ENCODE measurements at places on chromosomes 2 and 18. TPM values are rescaled to one million over a fixed set of nuclear protein-coding genes. Genes with fewer than 3 reads are reported as not detected.

The RGPD4 gene
- not detected for total RNA-seq

The NRBP1 gene
- total RNA-seq: 117 TPM

The FEZ2 gene
- total RNA-seq: 78.5 TPM

The BBS5 gene
- total RNA-seq: 5.5 TPM

The CAPN14 gene
- 0.15 TPM for total RNA-seq

The CYS1 gene
- 1.1 TPM for total RNA-seq

The CNGA3 gene
- not detected for total RNA-seq

The SP5 gene
- total RNA-seq: not detected

The PKDCC gene
- total RNA-seq: 4.0 TPM

The SEMA4C gene
- total RNA-seq: 15.2 TPM

The HNRNPA3 gene
- total RNA-seq: 45.2 TPM

The DHRS9 gene
- not detected for total RNA-seq

The GAL3ST2 gene
- not detected for total RNA-seq

The SRD5A2 gene
- not detected for total RNA-seq

The EFHD1 gene
- total RNA-seq: 1.9 TPM

The MC2R gene
- not detected for total RNA-seq

The LIMS3 gene
- total RNA-seq: 35.2 TPM

The MSTN gene
- not detected for total RNA-seq

The IGFBP5 gene
- 23.4 TPM for total RNA-seq

The RMDN2 gene
- total RNA-seq: 8.3 TPM

The NOSTRIN gene
- 20.1 TPM for total RNA-seq

The TGFA gene
- total RNA-seq: 0.93 TPM

The RGPD3 gene
- total RNA-seq: 0.05 TPM

The MAT2A gene
- total RNA-seq: 89.9 TPM

The ASAP2 gene
- total RNA-seq: 71.6 TPM

The LIMS4 gene
- total RNA-seq: 102 TPM

The BMP10 gene
- not detected for total RNA-seq

The GCG gene
- total RNA-seq: not detected

The LYPD6B gene
- 1.3 TPM for total RNA-seq

The MDH1B gene
- 0.12 TPM for total RNA-seq

The USP14 gene
- 37.2 TPM for total RNA-seq

The RNF125 gene
- 1.6 TPM for total RNA-seq

The CPS1 gene
- 0.53 TPM for total RNA-seq

The MC4R gene
- not detected for total RNA-seq

The EMILIN1 gene
- total RNA-seq: 7.3 TPM

The DPP4 gene
- 3.8 TPM for total RNA-seq

The C2orf66 gene
- 1.1 TPM for total RNA-seq

The ALPG gene
- not detected for total RNA-seq

The ZNF516 gene
- total RNA-seq: 26.8 TPM

The MALT1 gene
- total RNA-seq: 11.0 TPM

The C1QL2 gene
- not detected for total RNA-seq

The FAM237A gene
- total RNA-seq: not detected

The TMEM247 gene
- total RNA-seq: not detected

The MRPS9 gene
- 16.0 TPM for total RNA-seq

The NR4A2 gene
- 0.58 TPM for total RNA-seq

The NAT8 gene
- total RNA-seq: not detected

The CD207 gene
- not detected for total RNA-seq

The TNFRSF11A gene
- 1.4 TPM for total RNA-seq

The MAL gene
- 3.1 TPM for total RNA-seq

The TYMS gene
- 37.0 TPM for total RNA-seq

The SMYD1 gene
- not detected for total RNA-seq

The POTEC gene
- not detected for total RNA-seq

The GPR35 gene
- 0.24 TPM for total RNA-seq

The LCT gene
- total RNA-seq: not detected

The GKN1 gene
- total RNA-seq: not detected

The GCA gene
- 5.5 TPM for total RNA-seq

The IL36B gene
- total RNA-seq: not detected

The ADRA2B gene
- not detected for total RNA-seq

The CHST9 gene
- total RNA-seq: not detected

Measured in glomerular endothelial cell (primary cell).